Immature natural killer cell (primary cell): ENCODE measurements at places on chromosomes 1 and 21. TPM values are rescaled to one million over a fixed set of nuclear protein-coding genes. Genes with fewer than 3 reads are reported as not detected.

DNA sequence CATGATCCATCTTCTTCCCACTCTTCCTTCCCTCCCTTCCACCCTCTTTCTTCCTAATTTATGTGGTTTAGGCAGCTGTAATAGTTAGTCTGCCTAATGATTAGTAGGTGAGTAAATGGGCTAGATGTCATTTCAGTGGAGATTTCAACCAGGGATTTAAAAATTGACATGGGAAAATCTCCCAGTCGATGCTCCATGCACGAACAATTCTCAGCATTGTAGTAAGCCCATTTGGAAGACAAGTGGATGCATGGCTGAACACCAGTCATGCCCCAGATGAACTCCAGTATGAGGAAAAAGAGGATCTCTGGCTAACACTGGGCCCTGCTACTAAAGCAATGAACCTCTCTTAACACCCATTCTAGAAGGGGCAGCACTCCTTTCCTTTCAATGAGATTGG lies 25.3 kb downstream of the CHI3L2 start:
- peaks cover 21% of the 10 kb centered on the region for H3K4me1 ChIP-seq
- no peak overlapping the region for H3K4me3 ChIP-seq
- no peak overlapping the region for H3K27ac ChIP-seq

GRCh38 chr1:67956116-67956515 lies 94.3 kb downstream of the DIRAS3 start:
- H3K27me3 ChIP-seq = no peaks in the 10 kb centered on the region
- no peak for DNase-seq

GRCh38 chr1:214116258-214116657 lies 128.5 kb downstream of the PROX1 start:
- H3K4me3 ChIP-seq = no peak overlapping the region
- H3K4me1 ChIP-seq = no peaks in the 10 kb centered on the region
- peaks cover 2% of the 10 kb centered on the region for H3K27me3 ChIP-seq
- DNase-seq = no peak
- H3K27ac ChIP-seq = no peak overlapping the region
- H3K36me3 ChIP-seq = no peaks in the 10 kb centered on the region

S100A7 gene
- not detected for polyA plus RNA-seq

KCNK1 gene
- not detected for polyA plus RNA-seq

PKP1 gene
- polyA plus RNA-seq = not detected

GRCh38 chr1:5312862-5313261 lies 658.5 kb downstream of the AJAP1 start:
- H3K4me3 ChIP-seq = no peak overlapping the region
- no peaks in the 10 kb centered on the region for H3K4me1 ChIP-seq
- H3K27me3 ChIP-seq = no peaks in the 10 kb centered on the region

PODN gene
- polyA plus RNA-seq = 4.3 TPM

DNA sequence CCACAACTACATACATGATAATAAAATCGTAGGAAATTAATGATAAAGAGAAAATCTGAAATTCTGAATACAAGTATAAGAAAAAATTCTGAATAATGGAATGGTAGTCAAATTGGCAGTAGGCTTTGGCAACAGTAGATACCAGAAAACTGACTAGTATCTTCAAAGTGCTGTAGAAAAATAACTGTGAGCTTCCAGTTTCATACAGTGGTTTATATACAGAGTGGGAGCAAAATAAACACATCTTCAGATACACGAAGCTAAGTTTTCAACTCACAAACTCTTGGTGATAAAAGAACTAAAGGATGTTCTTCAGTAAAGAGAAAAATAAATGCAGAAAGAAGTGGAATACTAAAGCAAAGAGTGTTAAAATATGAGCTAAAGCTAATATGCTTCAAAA lies 173.4 kb downstream of the PPP1R12B start:
- H3K27me3 ChIP-seq = no peaks in the 10 kb centered on the region
- peaks cover 6% of the 10 kb centered on the region for H3K4me1 ChIP-seq
- no peak overlapping the region for H3K4me3 ChIP-seq
- H3K27ac ChIP-seq = no peak overlapping the region

GRCh38 chr1:6996371-6996770 lies 211.1 kb downstream of the CAMTA1 start:
- no peak overlapping the region for H3K27ac ChIP-seq
- H3K4me3 ChIP-seq = no peak overlapping the region
- no peaks in the 10 kb centered on the region for H3K4me1 ChIP-seq
- no peak for DNase-seq
- H3K27me3 ChIP-seq = peaks cover 13% of the 10 kb centered on the region
- H3K36me3 ChIP-seq = no peaks in the 10 kb centered on the region

GJA4 gene
- not detected for polyA plus RNA-seq

GRCh38 chr1:119550381-119550780 lies 43.4 kb downstream of the HSD3B1 start:
- no peaks in the 10 kb centered on the region for H3K36me3 ChIP-seq
- no peaks in the 10 kb centered on the region for H3K4me1 ChIP-seq
- H3K27me3 ChIP-seq = peaks cover 3% of the 10 kb centered on the region
- H3K27ac ChIP-seq = no peak overlapping the region
- no peak for DNase-seq

DNA sequence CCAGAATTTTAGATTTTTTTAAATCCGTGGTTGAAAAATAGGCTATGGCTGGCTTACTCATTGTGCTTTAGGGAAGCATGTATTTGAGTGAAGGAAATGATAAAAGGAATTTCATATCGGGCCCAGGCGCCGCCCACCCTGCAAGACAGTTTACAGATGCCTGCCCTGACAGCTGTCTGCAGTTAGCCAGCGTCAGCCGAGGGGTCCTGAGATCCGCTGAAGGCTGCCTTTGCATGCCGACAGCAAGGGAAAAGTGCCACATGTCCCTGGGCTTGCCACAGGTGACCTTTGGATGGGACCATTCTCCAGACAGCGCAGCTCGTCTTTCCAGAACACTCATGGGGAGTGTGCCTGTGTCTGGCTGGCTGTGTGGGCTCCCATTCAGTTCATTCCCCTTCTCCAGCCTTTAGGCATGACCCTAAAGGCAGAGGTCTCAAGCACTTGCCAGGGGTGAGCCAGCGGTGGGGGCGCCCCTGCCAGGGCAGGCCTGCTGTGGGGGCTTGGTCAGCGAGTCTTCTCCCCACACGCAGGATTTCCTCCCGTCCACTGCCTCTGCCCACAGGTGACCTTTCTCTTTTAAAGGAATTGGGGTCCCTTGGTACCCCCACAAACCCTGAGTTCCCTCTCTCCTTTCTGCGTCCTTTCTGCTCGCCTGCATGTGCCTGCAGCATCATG lies 46.1 kb upstream of the TRAPPC10 start:
- H3K4me3 ChIP-seq = no peak overlapping the region
- peaks cover 5% of the 10 kb centered on the region for H3K36me3 ChIP-seq
- H3K27me3 ChIP-seq = no peaks in the 10 kb centered on the region
- H3K4me1 ChIP-seq = peaks cover 7% of the 10 kb centered on the region
- H3K27ac ChIP-seq = no peak overlapping the region
- DNase-seq = no peak

DNA sequence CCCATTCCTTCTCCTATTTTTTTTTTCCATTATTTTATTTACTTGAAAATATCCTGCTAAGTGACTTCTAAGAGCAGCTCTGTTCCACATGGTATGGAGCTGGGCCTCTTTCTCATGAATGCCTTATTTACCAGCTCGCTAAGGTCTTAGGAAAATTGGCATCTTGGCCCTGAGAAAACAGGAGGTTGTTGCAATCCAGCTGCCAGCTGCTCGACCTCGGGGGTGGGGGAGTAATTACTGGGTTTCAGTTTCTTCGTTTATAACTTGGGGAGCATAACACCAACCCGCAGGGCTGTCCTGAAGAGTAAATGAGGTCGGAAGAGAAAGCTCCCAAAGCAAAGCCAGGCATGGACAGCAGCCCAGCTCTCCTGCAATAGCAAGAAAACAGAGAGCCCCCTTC lies 176.3 kb downstream of the AJAP1 start:
- no peaks in the 10 kb centered on the region for H3K36me3 ChIP-seq
- peaks cover 10% of the 10 kb centered on the region for H3K27me3 ChIP-seq
- H3K4me3 ChIP-seq = no peak overlapping the region
- no peak overlapping the region for H3K27ac ChIP-seq
- DNase-seq = no peak
- no peaks in the 10 kb centered on the region for H3K4me1 ChIP-seq

LCE2A gene
- not detected for polyA plus RNA-seq

DNA sequence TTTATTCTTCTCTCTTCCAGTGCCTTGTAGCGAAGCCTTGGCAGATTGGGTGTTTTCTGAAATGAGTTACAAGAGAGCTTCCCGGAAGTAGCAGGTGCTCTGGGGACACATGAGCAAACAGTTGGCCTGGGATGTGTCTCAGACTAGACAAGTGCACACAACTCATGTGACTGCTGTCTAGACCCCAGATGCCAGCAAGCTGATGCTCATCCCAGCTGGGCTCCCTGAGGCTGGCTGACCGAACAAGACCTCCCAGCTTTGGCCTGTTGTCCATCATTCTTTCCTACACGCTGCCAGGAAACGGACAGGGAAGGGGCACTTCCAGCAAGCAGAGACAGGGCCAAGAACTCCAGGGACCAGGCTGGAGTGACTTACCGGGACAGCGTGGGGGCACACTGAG lies 18.7 kb upstream of the CSF1 start:
- no peak overlapping the region for H3K27ac ChIP-seq
- H3K4me1 ChIP-seq = no peaks in the 10 kb centered on the region
- H3K36me3 ChIP-seq = no peaks in the 10 kb centered on the region
- H3K4me3 ChIP-seq = no peak overlapping the region
- no peak for DNase-seq

GRCh38 chr1:159791461-159791860 lies 10.7 kb downstream of the DUSP23 start:
- no peak for DNase-seq
- H3K27ac ChIP-seq = no peak overlapping the region
- H3K27me3 ChIP-seq = peaks cover 5% of the 10 kb centered on the region
- no peak overlapping the region for H3K4me3 ChIP-seq
- no peaks in the 10 kb centered on the region for H3K36me3 ChIP-seq
- H3K4me1 ChIP-seq = no peaks in the 10 kb centered on the region

DNA sequence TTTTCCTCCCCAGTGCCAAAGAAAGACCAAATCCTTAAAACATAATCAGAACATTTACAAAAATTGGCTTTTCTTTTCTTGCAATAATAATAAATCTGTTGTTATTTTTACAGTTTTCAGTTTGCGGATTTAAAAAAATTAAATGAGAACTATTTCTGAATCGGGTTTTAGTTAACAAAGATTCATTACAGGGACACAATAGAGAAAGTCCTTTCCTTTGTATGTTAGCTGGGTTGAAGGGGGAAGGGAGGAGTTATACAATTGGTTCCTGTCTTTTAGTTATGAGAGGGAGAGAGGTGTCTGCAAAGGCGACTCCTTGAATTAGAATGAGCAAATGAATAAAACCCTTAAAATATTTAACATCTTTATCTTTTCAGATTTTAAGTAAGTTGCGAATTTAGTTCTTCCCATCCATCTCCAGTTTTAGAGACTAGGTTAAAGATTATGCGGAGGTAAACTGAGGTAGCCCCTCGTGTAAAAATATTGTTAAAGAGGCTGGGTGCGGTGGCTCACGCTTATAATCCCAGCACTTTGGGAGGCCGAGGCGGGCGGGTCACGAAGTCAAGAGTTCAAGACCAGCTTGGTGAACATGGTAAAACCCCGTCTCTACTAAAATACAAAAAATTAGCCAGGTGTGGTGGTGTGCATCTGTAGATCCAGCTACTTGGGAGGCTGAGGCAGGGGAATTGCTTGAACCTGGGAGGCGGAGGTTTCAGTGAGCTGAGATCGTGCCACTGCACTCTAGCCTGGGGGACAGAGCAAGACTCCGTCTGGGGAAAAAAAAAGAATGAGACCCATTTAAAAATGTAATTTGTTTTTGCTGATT lies 3.9 kb downstream of the SPEN start:
- no peak for DNase-seq
- H3K4me3 ChIP-seq = no peak overlapping the region
- no peak overlapping the region for H3K27ac ChIP-seq
- peaks cover 3% of the 10 kb centered on the region for H3K27me3 ChIP-seq
- H3K4me1 ChIP-seq = peaks cover 59% of the 10 kb centered on the region

HPCA gene
- not detected for polyA plus RNA-seq
